ENCODE measurements at places on chromosomes 11 and 22.

GRCh38 chr11:119431523-119431922 lies 8.6 kb upstream of the THY1 start:
- no peak for DNase-seq

DNA sequence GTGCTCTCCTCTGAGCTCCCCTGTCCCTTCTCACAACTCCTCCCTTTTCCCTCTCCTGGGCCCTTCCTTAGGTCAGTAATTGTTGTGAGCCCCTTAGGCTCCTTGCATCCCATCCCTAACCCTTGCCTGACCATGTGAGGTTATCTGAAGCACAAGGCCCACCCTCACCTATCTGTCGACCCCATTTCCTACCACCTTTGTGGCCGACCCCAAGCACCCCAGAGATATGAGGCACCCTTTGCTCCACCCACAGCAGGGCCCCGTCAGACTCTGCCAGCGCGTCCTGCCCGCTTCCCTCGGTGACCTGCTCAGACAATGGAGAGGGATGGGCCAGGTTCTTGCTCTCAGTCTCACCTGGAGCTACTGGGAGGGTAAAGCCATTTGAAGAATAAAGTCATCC lies 1.3 kb downstream of the GNG3 start:
- peak; percentile 21 for DNase-seq

GRCh38 chr11:86149792-86150191 lies 80.9 kb upstream of the PICALM start:
- no peak for DNase-seq

DNA sequence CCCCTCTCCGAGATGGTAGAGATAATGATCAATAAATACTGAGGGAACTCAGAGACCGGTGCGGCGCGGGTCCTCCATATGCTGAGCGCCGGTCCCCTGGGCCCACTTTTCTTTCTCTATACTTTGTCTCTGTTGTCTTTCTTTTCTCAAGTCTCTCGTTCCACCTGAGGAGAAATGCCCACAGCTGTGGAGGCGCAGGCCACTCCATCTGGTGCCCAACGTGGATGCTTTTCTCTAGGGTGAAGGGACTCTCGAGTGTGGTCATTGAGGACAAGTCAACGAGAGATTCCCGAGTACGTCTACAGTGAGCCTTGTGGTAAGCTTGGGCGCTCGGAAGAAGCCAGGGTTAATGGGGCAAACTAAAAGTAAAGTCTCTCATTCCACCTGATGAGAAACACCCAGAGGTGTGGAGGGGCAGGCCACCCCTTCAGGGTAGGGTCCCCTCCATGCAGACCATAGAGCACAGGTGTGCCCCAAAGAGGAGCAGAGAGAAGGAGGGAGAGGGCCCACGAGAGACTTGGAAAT lies 43.2 kb downstream of the IGLL1 start:
- DNase-seq, result no peak

GRCh38 chr11:27209562-27210005 lies 153.4 kb downstream of the CCDC34 start:
- DNase-seq, result no peak

All from activated CD4-positive, CD25-positive, alpha-beta regulatory T cell (primary cell).